Type B pancreatic cell (in vitro differentiated cells): ENCODE measurements at places on chromosomes 2 and 18.

- DNase-seq = no peak
- H3K4me1 ChIP-seq = peaks cover 5% of the 10 kb centered on the region
- H3K27me3 ChIP-seq = peaks cover 41% of the 10 kb centered on the region
- no peak overlapping the region for H3K4me3 ChIP-seq
- H3K27ac ChIP-seq = peak overlapping the region; percentile 1
- no peaks in the 10 kb centered on the region for H3K36me3 ChIP-seq
These were observed 3.5 kb upstream of the APOB start for GRCh38 chr2:21047141-21048009.

DNA sequence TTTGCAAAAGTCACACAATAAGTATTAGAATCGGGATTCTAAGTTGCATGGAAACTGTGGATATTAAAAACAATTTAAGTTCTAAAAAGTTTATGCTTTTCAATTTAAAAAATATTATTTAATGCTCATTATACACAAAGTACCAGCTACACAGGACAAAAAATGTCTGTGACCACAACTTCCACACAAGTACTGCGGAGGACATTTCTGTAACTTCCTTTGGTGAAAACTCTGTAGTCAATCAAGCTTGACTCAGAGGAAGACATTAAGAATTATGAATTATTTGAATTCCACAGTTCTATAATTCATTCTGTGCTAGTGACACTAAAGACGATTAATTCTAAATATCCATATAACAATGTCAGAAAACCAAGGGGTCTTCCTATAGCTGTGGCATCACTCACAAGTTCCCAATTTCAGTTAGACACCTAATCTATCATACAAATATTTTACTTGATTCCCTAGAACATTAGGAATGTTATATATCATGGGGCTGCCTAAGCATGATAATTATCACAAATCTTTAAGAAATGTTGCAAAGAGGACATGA lies 120.5 kb downstream of the AFF3 start:
- peaks cover 19% of the 10 kb centered on the region for H3K4me1 ChIP-seq
- peaks cover 11% of the 10 kb centered on the region for H3K36me3 ChIP-seq
- H3K27me3 ChIP-seq = peaks cover 20% of the 10 kb centered on the region

- peak within 1 kb of the TSS; percentile 81 for H3K27ac ChIP-seq
- no peaks in the 10 kb centered on the region for H3K27me3 ChIP-seq
- DNase-seq = no peak
- H3K4me1 ChIP-seq = peaks cover 12% of the 10 kb centered on the region
- H3K4me3 ChIP-seq = peak within 1 kb of the TSS; percentile 86
These were observed at the start of gene MAB21L4 for GRCh38 chr2:240895656-240896388. TSS of gene MAB21L4 (minus strand) at chr2:240896156. CDS start at chr2:240895997, 159 bp downstream.

- no peak for DNase-seq
- H3K27ac ChIP-seq = no peak overlapping the region
- H3K4me3 ChIP-seq = no peak overlapping the region
- no peaks in the 10 kb centered on the region for H3K4me1 ChIP-seq
These were observed 31.0 kb upstream of the CYBRD1 start for GRCh38 chr2:171491292-171491691.

- no peak overlapping the region for H3K4me3 ChIP-seq
- no peaks in the 10 kb centered on the region for H3K27me3 ChIP-seq
- no peaks in the 10 kb centered on the region for H3K36me3 ChIP-seq
- no peak overlapping the region for H3K27ac ChIP-seq
These were observed 30.1 kb upstream of the TXNDC2 start for GRCh38 chr18:9855681-9856080.

DNA sequence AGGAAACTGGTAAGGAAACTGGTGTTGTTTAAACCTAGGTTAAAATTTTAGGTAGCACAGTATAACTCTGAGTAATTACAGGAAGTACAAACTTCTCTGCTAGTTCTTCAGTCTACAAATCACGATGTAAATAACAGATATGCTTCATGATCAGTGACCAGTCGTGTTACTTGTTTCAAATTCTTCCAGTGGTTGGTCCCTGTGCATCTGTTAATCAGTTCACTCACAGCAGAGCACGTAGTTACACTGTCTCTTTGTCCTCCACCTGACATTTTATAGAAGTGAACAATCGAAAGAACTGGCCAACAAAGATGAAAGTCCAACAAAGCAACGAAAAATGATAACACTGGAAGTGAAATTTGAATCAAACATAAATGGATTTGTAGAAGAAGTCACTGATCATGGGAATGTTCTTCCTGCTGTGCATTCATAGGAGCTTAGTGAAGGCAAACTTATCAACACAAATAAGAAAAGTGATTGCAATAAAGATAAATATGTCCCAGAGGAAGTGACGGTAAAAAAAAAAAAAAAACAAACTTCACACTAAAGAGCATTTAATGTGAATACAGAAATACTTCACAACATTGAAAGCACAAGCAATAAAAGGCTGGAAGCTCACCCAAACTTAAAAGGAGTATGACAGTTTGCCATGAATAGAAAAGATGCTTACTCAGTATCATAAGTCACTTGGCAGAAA lies 7.0 kb downstream of the EIF2AK2 start:
- peak overlapping the region; percentile 69 for H3K27ac ChIP-seq
- no peak for DNase-seq
- no peaks in the 10 kb centered on the region for H3K27me3 ChIP-seq
- peak overlapping the region; percentile 6 for H3K4me3 ChIP-seq
- H3K4me1 ChIP-seq = peaks cover 23% of the 10 kb centered on the region
